RCC 7860 (cell line): ENCODE measurements at places on chromosomes 3 and 15.

DNA sequence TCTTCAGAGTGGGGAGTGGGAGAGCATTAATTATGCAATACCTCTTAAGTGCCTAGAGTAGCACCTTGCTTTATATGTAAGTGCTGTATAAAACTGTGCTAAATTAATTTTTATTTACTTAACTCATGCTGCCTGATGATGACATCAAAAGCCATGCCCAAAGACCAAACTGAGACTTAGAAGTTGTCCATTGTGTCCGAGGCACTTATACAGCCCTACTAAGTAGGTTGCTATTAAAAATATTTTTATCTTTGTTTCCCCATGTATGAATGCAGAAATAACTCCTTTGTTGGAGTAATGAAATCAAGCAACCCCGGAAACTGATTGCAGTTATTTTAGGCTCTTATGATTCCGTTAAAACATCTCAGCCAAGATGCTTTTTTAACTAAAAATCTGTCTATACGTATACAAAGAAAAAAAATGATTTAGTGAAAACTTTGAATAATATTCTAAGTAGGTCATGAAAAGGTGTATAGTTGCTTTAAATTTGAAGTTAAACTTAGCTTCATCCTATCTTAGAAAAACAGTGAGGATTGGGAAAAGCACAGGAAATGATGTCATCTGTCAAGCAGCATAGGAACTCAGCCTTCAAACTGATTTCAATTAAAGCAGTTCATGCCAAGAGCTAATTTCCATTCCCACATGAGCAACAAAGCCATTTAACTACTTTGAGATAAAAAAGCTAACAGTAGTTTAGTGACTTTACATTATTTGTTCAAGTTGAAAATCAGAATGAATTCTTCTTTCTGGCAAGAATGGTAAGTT lies 43.0 kb downstream of the FBN1 start:
- DNase-seq = peak; percentile 12

DNA sequence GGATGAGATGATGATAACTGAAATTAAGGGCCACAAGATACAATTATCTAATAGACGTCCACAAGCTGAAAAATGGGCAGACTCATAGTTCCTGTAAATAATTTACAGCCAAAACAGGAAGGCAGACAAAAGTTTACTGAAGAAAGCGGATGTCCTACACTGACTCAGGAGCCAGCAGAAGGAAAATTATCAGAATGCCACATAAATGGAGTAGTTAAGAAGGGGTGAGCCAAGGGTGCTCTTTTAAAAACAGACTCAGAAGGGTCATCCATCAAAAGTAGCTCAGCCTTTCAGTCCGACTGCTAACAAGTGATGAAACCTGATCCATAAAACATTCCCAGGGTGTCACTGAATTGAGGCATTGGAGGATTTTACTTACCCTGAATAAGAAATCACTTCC lies 39.8 kb downstream of the TUSC7 start:
- no peak for DNase-seq

DNA sequence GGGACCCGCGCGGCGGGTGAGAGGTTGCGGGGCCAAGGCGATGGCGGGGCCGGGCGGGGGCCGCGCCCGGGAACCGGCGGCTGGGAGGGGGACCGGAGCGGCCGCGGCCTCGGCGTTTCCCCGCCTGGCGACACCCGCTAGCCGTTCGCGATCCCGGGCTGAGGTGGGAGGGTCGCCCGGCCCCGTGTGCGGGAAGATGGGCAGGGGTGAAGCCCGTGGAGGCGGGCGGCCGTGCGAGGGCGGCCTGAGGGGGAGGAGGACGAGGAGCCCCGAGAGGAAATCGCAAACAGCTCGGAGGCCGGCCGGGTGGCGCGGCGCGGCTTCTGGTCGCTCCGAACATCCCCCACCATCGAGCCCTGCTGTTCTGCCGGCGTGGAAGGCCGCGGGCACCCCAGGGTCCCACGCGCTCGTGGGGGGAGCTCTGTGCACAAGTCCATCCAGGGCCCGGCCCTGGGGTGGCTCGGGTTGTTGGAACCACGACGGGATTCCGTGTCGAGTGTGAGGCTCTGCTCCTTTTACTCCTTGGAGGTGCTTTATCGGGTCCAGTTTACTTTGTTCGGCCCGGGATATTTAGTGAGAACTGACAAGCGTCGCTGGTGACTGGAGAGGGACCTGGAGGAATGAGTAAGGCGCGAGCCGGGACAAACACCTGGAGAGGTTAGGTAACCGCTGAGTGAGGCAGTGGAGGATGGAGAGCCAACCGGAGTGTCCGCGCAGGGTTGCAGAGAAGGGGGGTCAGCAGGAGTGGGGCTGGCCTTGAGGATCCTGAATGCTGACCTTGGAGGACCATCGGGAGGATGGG lies 728 bp downstream of the CRTC3 start:
- no peak for DNase-seq

DNA sequence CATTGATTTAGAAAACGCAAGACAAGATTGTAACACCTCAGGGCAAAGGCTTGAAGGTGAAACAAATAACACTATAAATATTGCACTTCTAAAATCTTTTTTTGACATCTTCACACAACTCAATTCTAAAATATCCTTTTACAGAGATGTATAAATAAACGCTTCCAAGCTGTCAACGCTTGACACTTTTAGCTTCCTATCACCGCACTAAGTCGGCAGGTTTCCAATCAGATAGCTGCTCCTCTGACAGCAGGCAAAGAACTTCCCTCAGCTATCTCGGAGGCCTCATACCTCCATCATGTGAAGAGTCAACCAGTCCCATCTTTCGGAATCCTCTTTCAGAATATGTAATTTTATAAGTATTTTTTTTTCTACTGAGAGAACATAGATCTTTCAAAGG lies 71.0 kb downstream of the PCOLCE2 start:
- no peak for DNase-seq

GRCh38 chr3:142633073-142633472 lies 36.9 kb downstream of the PLS1 start:
- DNase-seq = no peak

- DNase-seq = no peak
Observed at GRCh38 chr3:60803216-60804173, 447.8 kb downstream of the FHIT start.

DNA sequence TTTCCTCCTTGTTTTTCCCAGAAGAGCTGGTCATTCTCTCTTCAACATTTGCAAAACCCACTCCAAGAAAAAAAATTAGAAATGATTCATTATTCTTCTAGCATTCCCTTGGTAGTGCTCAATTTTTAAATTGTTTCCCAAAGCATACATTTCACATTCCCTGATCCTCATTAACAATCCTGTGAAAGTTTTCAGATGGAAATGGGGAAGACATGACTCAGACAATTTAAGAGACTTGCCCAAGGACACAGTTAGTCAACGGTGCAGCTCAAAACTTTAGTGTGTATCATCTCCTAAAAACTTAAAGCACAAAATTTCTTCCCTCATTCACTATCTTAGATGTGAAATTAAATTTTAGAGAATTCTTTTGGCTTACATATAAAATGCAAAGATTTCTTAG lies 17.1 kb upstream of the ABI3BP start:
- DNase-seq = no peak

GRCh38 chr3:86254480-86254879 lies 736.5 kb downstream of the VGLL3 start:
- no peak for DNase-seq

DNA sequence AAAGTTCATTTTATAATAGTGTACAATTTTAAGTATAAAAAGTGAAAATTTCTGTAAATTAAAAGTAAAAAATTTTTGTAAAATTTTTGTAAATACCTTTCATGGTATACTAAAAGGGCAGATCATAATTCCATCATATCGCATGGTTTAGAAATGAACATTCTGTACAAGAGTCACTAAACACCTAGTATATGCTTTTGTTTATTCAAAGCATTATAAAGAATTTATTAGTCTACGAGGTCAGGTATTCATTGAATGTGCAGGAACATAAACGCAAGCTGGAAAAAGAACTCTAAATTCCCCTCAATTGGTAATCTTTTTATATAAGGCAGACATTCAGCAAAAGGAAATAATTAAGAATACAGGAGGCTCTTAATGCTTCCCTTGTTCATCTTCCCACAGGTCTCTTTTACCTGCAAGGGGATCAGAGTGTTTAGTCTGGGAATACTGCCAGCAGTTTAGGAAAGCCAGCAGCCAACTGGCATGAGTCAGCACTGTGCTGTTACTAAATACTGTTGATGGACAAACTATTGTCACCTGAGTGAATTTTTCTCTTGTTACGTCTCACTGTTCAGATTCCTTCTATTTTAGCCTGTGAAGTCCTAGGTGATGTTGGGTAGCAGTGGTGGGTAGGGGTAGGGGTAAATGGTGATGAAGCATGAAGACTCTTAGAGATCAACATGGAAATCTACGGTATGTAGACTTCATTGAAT lies 70.1 kb downstream of the UQCC5 start:
- no peak for DNase-seq

GRCh38 chr3:183650554-183650953 lies 15.1 kb downstream of the KLHL24 start:
- no peak for DNase-seq

DNA sequence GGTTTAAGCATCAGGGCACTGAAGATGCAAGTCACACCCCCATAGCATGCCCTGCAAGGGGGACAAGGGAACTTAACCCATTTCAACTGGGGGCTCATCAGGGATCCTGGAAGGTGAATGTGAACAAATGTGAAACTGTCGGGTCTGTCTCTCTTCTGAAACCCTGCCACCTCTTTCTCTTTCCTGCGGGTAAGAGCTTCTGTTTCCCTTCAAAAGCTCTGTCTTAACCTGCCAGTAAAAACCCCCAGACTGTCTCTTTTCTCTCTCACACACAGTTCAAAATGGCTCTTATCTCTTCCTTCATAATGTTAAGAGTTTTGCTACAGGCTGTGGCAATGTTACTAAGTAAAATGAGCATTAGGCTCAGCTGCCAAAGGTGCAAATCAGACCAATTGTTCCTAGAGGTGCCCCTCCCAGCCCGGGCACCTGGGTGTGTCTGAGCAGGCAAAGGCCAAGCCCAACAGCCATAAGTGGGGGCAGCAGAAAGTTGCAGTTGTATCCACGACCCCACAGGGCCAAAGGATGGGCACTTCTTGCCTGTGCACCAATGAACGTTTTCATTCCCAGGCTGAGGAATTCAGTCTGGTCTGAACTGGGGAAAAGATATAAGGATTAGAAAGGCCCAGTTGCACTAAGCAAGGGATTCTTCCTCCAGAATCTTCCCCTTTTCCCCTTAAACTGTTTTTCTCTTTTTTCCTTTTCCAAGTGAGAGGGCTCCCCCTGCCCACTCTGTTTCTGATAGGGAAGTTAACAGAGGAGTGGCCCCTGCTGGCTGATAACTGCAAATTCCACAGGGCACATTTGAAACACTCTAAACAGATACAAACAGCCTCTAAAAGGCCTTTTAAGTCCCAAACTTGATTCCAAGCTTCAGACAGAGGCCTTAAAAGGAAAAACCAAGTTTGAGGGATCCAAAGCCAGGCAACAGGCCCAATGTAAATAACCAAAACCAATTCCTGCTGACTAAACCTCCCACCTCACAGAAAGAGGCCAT lies 113.8 kb upstream of the EPHA6 start:
- DNase-seq = no peak

GRCh38 chr15:101264911-101265641 lies 12.2 kb downstream of the SELENOS start:
- DNase-seq = no peak

GRCh38 chr15:37873336-37873735 lies 61.1 kb upstream of the TMCO5A start:
- DNase-seq = no peak

- no peak for DNase-seq
Observed at GRCh38 chr15:40388941-40389823, 6.7 kb downstream of the KNSTRN start.

GRCh38 chr15:89627256-89627970 lies 27.9 kb downstream of the KIF7 start:
- DNase-seq = no peak

- DNase-seq = peak; percentile 18
Observed at GRCh38 chr3:31043184-31043819, 148.8 kb upstream of the GADL1 start.
